ENCODE measurements at places on chromosomes 5 and 9. TPM values are rescaled to one million over a fixed set of nuclear protein-coding genes. Genes with fewer than 3 reads are reported as not detected.

GRCh38 chr9:124330011-124330697 lies 72.4 kb downstream of the NEK6 start:
- no peak for DNase-seq

DNA sequence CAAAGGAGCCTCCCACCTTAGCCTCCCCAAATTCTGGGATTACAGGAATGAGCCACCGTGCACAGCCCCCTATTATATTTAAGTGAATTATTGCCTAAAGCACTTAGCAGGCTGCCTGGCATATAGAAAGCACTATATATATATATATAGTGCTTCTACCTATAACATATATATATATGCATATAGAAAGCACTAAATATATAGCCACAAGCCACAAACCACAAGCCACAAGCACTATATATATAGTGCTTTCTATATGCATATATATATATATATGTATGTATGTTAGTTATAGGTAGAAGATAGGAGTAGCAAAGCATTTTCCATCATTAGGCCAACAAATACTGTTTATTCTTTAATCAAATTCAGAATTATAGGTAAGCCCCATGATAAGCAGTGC lies 185.8 kb downstream of the CWC27 start:
- DNase-seq: no peak

DNA sequence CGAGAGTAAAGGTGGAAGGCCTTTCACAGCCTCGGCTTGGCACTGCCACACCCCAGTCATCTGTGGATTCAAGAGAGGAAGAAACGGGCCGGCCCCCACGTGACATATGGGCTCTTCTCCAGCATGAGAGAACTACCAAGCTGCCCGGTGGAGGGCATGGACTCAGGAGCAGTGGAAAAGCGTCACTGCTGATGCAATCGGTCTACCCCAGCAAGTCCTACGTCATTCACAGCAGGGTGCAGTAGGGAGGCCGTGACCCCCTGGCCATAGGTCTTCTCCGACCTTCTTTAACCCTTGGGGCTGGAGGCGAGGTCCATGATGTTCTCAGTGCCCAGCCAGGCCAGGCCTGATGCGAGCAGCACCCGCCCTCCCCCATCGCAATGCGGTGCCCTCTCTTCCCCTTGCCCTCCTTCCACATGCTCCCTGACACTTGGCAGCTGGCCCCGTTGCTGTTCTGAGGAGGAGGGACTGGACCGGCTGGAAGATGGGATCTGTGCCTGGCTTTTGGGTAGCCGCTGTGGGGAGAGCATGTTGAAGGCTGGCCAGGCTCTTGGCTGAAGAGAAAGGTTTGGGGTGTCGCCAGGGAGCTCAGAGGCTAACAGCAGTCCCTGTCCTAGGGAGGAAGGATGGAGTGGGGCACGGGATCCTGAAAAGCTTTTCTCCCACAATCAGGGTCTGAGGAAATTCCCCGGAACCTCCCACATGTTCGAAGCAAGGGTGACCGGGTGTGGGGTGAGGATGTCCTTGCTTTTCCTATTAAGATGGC lies 89.8 kb downstream of the LIFR start:
- DNase-seq: peak; percentile 86

CTNND2 gene
- 1.1 TPM for total RNA-seq

ADAMTSL2 gene
- total RNA-seq: 11.1 TPM

GABRA1 gene
- not detected for total RNA-seq

FAM153A gene
- 14.4 TPM for total RNA-seq

GRCh38 chr9:114676901-114677300 lies 5.1 kb downstream of the TEX48 start:
- DNase-seq: no peak

SLC28A3 gene
- 0.98 TPM for total RNA-seq

- DNase-seq: peak; percentile 90
Measured at GRCh38 chr5:138752951-138753793, at the start of gene CTNNA1. TSS of gene CTNNA1 (plus strand) at chr5:138753425. CDS start at chr5:138781925, 28,500 bp downstream.

NRARP gene
- 10.8 TPM for total RNA-seq

ADGRD2 gene
- not detected for total RNA-seq

ROR2 gene
- total RNA-seq: 12.1 TPM

FOXI1 gene
- not detected for total RNA-seq

DNA sequence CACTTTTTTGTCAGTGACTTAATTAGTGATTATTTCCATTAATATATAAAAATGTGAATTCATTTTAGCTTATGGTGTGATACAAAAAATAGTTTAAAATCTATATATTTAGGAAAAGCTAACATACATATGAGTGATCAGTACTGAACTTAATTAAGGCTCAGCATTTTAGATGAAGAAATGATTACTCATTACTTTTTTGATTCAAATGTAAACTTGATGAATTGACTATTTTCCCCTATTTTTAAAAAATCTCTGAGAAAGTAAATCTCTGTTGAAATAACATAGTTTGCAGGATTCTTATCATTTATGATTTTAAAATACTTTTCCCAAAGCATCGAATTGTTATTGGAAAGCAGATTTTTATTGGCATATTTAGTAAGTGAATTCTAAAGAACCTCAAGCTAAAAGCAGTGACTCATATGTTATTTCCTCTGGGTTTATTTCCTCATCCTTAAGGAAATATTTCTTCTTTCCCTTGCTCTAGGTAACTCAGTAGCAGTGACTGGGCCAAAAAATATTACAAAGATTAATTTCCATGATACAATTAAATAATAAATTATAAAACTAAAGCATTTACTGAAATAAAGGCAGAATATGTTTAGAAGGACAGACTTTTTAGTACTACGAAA lies 290.6 kb downstream of the FER start:
- DNase-seq: no peak

STKLD1 gene
- total RNA-seq: 1.4 TPM

- DNase-seq: no peak
Measured at GRCh38 chr5:33588654-33589372, 148.0 kb downstream of the TARS1 start.

DNA sequence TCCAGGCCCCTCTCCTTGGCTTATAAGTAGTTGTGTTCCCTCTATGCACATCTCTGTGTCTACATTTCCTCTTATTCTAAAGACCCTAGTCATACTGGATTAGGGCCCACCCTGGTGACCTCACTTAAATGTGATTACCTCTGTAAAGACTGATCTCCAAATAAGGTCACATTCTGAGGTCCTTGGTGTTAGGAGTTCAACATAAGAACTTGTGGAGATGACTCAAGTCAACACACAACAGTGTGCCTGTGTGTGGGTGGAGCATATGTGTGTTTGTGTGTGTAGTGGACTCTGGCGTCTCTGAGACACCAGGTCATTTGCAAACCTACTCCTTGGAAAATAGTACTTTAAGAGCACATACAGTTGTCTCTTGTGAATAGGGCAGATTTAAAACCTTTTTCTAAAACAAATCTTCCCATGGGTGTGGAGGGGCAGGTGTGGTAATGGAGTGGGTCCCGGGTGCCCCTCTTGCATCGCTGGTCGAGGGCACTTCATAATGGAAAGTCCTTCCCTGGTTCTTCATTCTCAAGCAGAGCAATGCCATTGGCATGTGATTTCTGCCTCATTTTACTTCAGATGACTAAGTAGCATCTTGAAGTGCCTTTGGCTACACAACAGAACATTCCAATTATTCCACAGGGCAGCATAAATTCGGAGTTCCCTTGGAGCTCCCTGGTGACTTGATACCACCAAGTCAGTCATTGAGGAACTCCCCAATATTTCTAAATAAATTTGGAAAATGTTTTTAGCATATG lies 84.4 kb downstream of the C9orf152 start:
- no peak for DNase-seq

CTXN3 gene
- not detected for total RNA-seq

DNA sequence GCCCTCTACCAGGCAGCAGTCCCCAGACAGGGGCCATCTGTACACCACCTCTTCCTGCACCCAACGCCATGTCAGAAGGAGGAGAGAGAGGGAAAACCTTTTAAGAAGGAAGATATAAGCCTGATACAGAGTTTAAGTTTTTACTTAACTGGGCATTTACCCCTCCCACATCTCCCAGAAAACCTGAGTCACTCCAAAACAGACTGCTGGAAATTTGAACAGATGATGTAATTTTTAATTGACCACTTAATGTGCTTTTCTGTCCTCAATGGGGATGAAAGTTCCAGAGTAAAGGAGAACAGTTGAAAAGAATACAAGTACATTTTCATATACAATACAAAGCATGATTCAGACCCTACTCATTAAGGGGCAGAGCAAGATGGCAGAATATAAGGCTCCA lies 63.9 kb downstream of the TTC39B start:
- no peak for DNase-seq

GRCh38 chr5:132759114-132760048 lies 12.2 kb downstream of the CCNI2 start:
- peak; percentile 43 for DNase-seq
